Stimulated activated CD8-positive, alpha-beta memory T cell treated with anti-CD3 and anti-CD28 coated beads, Interleukin-4, amount 100 ng/mL, for 1 hour (primary cell): ENCODE measurements at places on chromosomes 5 and 9.

DNA sequence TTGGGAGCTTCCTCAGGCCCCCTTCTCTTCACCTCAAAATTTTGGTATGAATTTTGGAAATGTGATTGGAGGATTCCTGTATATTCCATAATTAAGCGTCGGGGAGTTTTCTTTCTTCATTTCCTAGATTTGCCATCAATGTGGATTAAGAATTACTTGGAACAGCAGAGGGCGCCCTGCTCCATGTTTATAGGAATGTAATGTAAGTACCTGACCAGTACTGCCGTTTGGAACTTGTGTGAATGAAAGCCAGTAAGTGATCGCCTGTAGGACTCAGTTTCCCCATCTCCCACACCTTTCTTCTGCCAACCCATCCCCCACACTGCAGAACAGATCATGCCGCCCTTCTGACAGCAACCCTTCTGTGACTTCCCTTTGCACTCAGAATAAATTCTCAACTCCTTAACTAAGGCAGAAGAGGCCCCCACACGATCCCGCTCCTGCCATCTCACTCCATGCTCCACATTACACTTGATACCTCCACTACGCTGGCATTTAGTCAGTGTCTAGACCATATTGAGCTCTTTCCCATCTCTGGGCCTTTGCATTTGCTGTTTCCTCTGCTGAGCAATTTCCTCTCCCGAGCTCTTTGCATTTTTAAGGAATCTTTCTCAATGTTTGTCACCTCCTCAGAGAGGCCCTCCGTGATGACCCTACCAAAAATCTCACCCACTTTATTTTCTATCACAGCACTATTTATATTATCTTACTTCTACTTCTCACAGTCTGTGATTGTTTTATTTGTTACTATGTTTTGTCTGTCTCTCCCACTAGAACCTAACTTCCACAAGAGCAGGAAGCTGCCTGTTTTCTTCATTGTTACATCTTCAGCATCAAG lies 79.5 kb upstream of the HTR4 start:
- peak; percentile 52 for DNase-seq

DNA sequence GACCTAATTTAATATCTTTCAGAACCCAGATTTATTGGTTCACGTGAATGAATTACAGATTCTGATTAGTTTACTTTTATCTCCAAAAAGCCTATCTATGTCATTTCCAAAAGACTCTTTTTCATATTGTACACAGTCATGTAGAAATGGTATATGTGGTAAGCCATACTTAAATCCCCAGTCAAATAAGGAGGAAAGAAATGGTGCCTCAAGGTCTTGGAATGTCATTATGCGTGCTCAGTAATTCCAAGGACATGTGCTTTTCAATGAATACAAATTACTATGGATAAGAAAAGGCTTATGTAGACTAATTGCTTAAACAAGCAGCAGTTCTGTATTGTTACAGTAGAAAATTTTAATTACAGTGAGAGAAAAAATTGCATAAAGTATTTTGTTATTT lies 64.1 kb upstream of the TYRP1 start:
- DNase-seq: no peak

DNA sequence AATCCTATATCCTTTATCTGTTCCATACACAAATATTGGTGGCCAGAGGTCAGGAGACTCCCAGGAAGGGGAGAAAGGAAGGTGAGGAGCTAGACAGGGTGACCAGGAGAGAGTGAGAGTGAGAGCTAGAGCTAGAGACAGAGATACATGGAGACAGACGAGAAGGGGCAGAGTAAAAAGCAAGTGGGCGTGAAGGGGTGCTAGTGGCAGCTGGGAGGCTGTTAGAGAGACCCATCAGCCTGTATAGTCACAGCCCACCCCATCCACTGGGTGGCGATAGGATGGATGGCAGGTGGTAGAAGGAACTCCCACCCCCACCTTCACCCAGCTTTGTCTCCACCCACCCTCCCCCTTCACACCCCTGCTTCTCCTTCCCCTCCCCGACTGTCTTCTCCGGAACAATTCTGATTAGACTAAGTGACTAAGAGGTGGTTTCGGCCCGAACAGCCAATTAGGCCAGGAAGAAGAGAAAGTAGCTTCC lies 32.8 kb downstream of the PCDH1 start:
- no peak for DNase-seq

DNA sequence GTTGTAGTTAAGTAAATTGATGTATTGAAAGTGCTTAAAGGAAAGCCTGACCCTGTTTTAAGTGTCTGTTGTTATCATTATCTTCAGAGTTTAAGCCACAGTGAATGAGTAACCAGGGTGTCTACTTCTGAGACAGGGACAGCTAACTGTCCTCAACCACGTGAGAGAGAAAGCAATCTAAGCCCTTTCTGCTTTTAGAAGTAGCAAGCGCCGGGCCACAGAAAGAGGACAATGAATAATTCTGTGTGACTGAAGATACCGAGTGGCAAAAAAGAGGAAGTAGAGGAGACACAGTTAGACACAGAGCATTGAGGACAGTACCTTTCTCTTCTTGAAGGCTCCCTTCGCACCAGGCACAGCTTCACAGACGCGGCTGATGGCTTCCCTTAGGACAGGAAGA lies 86.3 kb downstream of the S1PR3 start:
- no peak for DNase-seq

DNA sequence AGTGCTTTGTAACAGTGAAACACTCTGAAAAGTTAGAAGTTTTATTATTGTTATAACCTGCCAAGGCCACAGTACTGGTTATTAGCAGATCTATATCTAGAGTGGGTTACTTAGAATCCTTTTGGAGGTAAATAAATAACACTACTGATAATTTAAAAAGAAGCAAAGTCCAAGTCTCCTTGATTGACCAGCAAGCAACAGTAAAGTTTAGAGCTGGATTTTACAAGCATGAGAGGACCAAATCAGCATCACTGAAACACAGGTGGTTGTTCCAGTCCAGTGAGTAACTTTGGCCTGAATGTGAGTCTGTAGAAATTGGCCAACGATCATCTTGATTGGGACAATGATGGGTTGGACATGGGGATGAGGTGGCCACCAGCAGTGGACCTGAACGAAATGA lies 77.2 kb upstream of the AGXT2 start:
- no peak for DNase-seq

GRCh38 chr5:53557386-53557785 lies 3.1 kb upstream of the NDUFS4 start:
- no peak for DNase-seq

DNA sequence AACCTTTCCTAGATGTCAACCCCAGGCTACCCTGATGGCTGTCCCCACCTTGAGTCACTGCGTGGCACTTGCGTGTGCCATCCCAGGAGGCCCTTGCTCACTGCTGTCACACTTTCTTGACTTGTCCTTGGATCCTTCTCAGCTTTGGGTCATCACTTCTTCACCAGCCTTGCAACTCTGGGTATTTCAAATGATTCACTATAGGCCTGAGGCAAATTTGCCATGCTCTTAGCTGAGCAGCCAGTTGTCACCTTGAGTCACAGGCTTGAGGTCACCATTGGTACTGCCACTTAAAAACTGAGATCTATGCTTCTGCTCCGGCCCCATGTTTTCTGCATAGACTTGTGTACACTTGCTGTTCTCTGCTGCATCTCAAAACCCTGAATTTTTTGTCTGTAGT lies 84.7 kb downstream of the BASP1 start:
- no peak for DNase-seq

- DNase-seq: no peak
Observed at GRCh38 chr9:128550226-128550625, 2.2 kb upstream of the SPTAN1 start.

DNA sequence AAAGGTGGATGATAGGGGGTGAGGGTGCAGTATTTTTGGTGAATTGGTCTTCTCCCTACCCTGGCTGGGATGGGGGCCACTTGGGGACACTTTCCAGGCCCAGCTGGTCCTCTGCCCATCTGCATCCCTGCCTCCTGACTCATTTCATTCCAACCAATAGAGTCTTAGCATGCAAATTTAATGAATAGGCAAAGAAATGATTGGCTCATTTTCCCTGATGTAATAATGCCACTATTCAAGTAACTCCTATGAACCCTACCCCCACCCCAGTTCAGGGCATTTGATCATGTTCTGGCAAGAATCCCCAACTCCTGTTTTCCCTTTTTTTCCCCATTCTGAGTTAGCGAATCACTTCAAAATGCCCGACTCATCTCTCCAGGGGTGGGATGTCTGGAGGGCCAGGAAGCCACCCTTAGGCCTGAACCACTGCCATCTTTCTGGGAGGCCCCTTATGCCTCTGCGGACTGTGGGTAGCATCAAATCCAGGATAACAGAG lies 56.7 kb downstream of the PCDH1 start:
- no peak for DNase-seq

GRCh38 chr5:159203351-159203750 lies 6.0 kb downstream of the RNF145 start:
- no peak for DNase-seq

- no peak for DNase-seq
Observed at GRCh38 chr9:94995048-94995693, 268.7 kb downstream of the AOPEP start.

- DNase-seq: no peak
Observed at GRCh38 chr9:133960568-133961129, 31.5 kb downstream of the VAV2 start.

DNA sequence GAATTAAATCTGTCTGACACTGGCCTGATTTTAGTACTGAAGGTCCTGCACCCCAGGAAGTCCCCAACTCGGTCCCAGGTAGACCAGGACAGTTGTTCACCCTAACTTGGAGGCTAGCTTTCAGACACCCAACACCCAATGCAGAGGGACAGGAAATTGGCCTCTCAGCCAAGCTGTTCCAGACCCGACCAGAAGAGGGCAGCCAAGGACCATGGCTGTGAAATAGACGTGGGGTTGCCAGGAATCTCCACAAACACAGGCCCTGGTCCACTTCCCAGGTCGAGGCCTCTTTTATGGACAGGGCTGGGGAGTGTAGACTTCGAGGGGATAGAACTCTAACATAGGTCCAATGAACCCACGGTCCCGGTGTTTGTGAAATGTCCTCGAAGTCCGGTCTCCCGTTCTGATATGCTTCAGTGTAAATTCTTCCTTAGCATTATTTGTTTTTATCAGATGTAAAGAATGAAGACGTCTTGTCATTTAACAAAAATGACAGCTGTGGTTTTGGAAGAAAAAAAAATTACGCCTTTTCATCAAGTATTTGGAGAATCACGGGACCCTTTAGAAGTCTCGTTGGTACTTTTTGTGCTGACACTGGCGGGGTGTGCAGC lies 260.3 kb upstream of the ADAMTS16 start:
- no peak for DNase-seq

DNA sequence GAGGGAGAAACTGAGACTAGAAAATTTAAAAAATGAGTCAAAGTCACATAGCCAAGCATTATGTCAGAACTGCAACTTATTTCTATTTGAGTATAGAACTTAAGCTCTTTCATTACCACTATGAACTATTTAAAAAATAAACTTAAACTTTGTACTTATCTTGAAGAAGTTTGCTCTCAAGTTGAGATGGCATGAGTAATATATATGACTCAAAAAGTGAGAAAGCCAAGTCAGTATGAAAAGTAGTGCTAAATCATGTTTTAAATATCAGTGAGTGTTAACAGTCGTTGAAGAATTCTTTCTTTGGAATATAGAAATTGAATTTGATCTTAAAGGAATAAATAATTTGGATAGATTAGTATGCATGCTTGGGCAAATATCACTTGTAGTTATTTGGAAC lies 36.3 kb upstream of the CDH10 start:
- DNase-seq: no peak

- no peak for DNase-seq
Observed at GRCh38 chr5:1832511-1833250, 31.5 kb downstream of the NDUFS6 start.

GRCh38 chr9:76591256-76591950 lies 132.4 kb downstream of the GCNT1 start:
- no peak for DNase-seq

DNA sequence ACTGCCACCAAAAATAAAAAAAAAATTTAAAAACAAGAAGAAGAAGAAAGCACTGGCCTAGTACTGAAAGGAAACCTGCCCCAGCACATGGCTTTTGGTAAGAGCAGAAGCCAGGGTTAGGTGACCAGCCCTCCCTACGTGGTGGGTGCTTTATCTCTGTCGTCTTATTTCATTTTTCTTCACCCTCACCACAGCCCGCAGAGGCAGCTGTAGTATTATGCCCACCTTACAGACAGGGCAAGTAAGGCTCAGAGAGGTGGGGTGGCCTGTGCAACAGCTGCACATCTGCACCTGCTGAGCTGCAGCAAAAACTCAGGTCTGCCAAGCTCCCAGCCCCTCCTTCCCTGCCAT lies 140.8 kb upstream of the LMX1B start:
- no peak for DNase-seq

DNA sequence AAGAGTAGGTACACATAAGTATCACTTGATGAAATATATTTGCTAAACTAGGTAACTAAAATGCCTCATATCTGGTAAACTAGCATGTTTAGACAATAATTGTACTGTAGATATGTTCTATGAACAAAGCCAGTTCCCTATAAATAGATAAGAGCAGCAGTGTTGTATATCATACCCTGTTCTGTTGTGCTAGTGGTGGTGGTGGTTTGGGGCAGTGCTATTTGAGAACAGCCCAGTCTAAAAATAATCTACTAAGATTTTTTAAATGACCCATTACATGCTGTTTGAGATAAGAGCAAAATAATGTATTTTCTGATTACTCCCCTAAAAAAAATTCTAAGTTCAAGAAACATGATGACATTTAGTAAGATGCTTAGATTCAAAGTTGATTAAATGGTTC lies 829.2 kb upstream of the DMAC1 start:
- no peak for DNase-seq

DNA sequence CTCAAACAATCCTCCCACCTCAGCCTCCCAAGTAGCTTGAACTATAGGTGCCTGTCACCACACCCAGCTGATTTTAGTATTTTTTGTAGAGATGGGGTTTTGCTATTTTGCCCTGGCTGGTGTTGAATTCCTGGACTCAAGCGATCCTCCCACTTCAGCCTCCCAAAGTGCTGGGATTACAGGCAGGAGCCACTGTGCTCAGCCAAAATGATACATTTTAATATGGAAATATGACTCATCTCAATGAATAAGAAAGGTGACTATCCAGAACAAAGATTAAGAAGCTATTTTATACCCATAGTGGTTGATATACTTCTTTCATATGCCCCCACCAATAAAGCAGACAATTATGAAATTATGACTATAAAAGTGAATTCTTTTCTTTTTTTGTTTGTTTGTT lies 166.2 kb downstream of the NFIB start:
- no peak for DNase-seq

GRCh38 chr5:67999391-67999790 lies 216.2 kb upstream of the PIK3R1 start:
- DNase-seq: no peak

DNA sequence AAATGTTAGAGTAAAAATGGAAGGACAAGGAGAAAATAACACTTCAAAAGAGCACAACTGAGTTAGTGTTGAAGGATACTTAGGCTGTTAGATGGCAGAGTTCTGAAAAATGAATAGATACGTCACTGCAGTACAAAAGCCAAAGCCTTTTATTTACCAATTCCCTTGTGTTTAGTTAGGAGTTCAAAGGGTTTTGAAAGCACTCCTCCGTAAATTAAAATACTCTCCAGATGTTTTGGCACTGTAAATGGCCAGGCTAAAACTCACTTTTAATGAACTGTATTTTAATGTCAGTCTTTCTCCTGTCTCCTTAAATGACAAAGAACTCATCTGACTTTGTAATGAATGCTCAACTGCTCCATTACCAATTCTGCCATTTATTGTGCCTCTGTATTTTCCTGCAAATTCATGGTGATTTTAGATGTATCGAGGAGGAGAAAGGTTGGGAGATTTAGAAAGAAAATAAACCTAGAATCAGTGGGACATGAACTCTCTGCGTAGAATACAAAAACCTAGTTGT lies 1727.2 kb downstream of the MAT2B start:
- DNase-seq: no peak
